ENCODE measurements at places on chromosomes 13 and 19. TPM values are rescaled to one million over a fixed set of nuclear protein-coding genes. Genes with fewer than 3 reads are reported as not detected.

Gene TLE2
- 103 TPM for total RNA-seq

Gene MEF2B
- total RNA-seq: 1.4 TPM

Gene CILP2
- 23.2 TPM for total RNA-seq

Gene KLK12
- not detected for total RNA-seq

Gene CYP4F8
- not detected for total RNA-seq

Gene ZNF763
- 7.2 TPM for total RNA-seq

Gene EDNRB
- total RNA-seq: 3.0 TPM

Gene ATP5F1D
- total RNA-seq: 105 TPM

Gene CXCL17
- not detected for total RNA-seq

Data from mesothelial cell of epicardium (in vitro differentiated cells).